ENCODE measurements at places on chromosomes 3 and 15.

DNA sequence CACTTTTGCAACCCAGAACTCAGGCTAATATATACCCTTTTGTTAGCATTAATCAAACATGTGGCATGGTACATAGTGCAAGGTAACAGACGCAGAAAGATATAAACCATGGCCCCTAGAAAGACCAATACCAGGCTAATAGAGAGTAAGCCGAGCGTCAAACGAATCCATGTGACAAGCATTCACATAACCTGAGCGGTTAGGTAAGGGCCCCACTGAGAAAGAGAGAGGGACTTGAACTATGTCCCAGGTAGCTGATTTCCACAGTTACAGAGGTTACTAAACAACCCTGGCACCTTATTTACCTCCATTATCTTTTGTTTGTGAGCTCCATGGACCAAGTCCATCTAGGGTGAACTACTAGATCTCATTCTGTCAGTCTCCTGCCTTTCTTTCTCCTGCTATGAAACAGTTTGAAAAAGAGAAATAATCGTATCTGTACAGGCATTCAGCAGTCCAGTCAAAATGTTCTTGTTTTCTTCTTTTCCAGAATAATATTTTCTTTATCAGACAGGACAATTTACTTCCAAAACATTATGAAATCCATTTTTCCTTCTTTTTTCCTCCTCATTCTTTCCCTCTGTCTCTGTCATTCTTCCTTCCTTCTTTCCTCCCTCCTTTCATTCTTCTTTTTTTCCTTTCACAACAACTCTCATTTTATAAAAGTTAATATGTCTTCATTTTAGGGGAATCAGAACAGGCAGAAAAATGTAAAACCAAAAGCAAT lies 30.5 kb upstream of the TNFSF10 start:
- no peak for DNase-seq

GRCh38 chr3:24764236-24764915 lies 269.7 kb upstream of the THRB start:
- DNase-seq = no peak

DNA sequence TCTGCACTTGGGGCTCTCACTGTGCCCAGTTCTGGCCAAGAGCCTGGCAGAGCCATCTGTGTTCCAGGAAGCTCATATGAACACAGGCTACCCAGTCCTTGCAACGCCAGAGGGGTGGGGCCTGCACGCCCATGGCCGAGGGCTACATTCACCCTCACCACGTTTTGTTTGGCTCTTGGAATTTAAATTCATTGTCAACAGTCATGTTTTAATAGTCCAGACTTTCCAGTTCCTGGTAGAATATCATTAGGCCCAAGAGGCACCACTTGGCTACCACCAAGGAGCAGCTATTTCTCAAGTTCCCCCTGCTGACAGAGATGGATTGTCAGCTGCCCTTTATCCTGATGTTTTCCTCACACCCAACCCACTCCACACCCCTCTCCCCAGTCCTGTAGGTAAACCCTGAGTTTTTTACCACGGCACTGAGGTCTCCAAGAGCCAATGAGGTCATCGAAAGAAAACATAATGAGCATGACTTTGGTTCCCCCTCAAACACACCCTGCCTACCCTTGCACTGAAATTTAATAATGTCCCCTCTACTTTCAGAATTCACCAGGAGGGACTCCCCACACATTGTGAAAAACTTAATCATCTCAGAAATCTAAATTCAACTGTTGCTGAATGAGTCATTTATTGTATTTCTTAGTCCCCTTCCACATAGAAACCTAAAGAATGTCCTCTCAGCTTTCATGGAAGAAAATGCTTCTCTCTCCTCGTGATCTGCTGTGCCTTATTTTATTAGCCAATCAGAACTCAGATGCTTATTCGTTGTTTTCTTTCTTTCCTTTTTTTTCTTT lies 125.1 kb downstream of the SHQ1 start:
- no peak for DNase-seq

GRCh38 chr3:79564192-79564591 lies 203.6 kb downstream of the ROBO1 start:
- DNase-seq = no peak
